ENCODE measurements at places on chromosomes 5 and 9. TPM values are rescaled to one million over a fixed set of nuclear protein-coding genes. Genes with fewer than 3 reads are reported as not detected.

The ATP10B gene
- not detected for total RNA-seq

The ADGRD2 gene
- total RNA-seq, result not detected

The SHISAL2B gene
- total RNA-seq, result not detected

The SLC6A18 gene
- total RNA-seq, result not detected

The CACNA1B gene
- 0.16 TPM for total RNA-seq

The RNF180 gene
- total RNA-seq, result 3.4 TPM

The GABRA1 gene
- not detected for total RNA-seq

The ERP44 gene
- 19.4 TPM for total RNA-seq

GRCh38 chr9:86460216-86461002 lies 106.2 kb upstream of the TUT7 start:
- DNase-seq, result peak; percentile 20

- no peak for DNase-seq
These were observed 35.3 kb downstream of the GAPVD1 start for GRCh38 chr9:125296843-125297372.

DNA sequence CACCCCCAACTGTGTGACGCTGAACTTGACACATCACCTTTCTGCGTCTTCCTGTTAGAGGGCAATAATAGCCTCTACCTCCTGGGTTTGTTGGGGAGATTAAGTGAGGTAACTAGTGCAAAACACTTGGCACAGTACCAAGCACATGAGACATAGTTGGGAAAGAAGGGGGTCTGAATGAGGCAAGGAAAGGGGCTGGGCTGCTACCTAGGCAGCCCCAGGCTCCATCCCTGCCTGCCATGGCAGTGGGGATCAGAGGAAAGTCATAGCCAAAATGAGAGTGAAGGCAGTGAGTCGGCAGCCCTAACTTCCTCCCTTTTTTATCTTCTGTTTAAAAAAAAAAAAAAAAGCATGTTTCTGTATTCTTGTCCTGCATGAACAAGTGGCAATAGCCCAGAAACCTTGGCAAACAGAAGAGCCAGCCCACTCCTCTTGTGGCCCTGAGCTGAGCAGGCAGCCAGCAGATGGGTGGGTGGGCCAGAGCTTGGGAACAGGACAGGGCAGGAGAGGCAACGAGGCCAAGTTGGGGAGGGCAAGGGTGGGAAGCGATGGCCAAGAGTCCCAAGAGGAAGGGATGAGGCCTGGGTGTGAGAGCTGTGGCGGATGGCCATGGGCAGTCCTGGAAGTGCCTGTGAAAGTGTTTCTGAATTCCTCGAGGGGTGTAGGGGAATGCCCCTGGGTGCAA lies 11.4 kb downstream of the CAMK2A start:
- peak; percentile 44 for DNase-seq

DNA sequence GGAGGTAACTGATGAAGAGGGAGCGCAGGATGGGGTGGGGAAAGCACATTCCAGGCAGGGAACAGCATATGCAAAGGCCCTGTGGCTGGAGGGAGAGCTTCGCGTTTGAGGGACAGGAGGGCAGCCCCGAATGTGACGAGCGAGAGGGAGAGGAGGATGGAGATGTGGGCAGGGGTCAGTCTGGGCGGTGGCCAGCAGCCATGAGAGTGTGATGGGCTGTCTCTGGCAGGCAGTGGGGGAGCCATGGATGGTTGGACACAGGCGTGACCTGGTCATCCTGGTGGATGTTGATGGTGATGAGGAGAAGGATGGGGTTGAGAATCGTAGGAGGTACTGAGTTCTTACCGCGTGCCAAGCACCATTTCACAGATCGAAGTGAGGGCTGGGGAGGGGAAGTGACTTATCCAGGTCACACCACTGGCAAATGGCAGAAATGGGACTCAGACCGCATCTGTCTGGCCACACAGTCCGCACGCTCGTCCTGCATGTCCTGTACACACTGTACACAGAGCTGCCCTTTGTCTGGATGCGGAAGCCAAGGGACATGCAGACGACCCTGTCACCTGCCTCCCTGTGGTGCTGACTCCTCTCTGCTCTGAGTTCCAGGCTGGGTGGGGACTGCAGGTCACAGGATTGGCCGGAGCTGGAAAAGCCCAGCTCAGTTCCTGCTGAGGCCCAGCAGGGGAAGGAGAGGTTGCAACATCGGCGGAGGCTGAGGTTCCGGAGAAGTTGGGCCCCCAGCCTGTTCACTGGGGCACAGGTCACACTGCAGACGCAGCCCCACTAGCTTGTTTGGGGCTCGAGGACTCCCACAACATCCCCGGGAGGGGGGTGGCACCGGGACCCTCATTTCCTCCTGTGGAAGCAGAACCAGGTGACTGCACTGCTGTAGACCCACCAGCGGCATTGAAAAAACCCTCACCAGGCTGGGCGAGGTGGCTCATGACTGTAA lies 165.6 kb upstream of the IER5L start:
- DNase-seq, result no peak

DNA sequence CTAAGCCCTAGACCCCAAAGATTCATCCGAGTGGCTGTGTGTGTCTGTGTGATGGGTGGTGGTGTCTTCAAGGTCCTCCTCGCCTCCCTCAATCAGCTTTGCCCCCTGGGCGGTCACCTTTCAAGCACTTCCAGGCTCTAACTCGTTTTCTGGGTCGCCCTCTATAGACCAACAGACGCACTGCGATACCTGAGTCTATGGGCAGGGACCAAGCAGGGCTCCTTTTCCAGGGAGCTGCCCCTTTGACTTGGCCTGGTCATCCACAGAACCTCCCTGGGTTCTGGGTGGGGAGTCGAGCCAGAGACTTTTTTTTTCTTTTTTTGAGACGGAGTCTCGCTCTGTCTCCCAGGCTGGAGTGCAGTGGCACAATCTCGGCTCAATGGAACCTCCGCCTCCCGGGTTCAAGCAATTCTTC lies 1.1 kb downstream of the SLC27A4 start:
- peak; percentile 65 for DNase-seq

GRCh38 chr5:78699552-78700153 lies 51.1 kb upstream of the LHFPL2 start:
- DNase-seq, result peak; percentile 90

GRCh38 chr9:98191671-98192502 lies 550 bp downstream of the CORO2A start:
- DNase-seq, result no peak

GRCh38 chr9:136771907-136772415 lies 7.6 kb upstream of the LCN15 start:
- DNase-seq, result no peak

- DNase-seq, result no peak
These were observed 7.7 kb downstream of the IL13 start for GRCh38 chr5:132665574-132666080.

DNA sequence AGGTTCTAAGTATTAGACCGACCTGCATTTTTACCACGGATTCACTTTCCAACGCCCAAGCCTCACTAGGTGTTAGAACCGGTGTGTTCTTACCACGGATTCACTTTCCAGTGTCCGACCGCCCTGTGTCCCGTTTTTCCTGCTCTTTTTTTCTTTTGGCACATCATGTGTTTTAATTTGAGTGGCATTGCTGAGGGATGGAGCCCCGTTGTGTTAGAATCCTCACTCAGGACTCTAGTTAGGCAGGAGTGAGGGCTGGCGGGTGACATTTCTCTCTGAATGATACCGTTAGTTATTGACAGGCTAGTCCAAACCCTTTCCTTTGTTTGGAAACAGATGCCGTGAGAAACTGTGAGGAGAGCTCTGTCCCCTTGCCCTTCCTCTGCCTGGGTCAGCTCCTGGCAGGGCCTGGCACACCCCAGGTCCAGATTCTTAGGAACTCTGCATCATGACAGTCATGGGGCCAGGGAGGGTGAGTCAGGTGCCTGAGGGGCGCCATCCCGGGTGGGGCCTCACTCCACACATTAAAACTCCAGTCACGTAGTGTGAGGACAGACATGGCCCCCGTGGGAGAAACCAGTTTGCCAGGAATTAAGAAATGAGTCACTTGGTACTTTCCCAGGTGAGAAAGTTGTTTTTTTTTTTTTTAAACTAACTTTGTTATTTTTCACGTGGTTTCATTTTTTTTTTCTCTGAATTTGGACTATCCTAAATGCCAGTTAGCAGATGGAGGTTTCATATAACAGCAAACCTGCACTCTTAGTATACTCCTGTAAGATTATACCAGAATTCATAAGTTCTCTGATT lies 15.8 kb downstream of the EXOC3 start:
- peak; percentile 60 for DNase-seq

DNA sequence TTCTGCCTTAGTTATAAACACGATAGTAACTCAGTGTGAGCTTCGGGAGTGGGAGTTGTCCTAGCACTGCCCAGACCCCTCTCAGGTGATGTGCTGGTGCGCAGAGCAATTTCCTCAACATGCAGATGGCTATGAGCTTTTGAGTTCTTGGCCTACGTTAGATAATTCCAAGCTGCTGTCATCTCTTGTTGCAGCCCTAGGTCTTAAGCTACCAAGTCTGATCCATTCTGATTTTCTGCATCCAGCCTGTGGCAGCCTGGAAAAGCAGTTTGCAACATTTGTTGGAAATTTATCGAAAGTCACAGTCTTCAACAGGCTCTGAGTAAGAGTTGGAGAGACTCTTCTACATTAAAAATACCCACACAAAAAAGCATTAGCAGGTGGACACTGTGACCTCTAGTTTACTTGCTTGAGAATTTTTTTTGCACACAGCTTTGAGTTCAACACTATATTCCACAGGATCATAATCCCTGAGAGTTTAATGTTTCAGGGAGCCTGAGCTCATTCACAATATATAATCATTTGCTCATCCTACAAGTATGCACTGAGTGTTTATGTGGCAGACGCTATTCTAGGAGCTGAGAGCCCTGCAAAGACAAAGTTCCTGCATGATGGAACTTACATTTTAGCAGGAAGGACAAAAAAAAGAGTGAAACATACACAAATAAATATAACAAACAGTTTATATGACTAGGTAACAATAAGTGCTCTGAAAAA lies 91.6 kb downstream of the UBE2QL1 start:
- no peak for DNase-seq

- no peak for DNase-seq
These were observed 226.3 kb downstream of the ENC1 start for GRCh38 chr5:74414228-74414627.

DNA sequence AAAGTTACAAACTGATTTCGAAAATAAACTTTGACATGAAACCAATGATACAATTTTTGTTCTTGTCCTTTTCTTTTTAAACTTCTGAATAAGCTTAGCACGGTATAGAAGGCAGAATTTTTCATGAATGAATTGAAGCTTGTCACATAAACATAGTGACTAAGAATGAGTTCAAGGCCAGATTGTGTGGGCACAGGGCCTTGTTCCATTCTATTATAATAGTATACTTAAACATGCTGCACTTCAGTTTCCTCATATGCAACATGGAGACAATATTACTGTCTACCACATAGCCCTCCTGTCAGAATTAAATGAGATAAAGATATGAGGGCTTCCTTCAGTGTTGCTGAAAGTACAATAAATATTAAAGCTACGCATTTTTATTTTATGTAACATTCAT lies 204.2 kb upstream of the HAPLN1 start:
- DNase-seq, result peak; percentile 75

- no peak for DNase-seq
These were observed 19.9 kb upstream of the FAM120A start for GRCh38 chr9:93431539-93432105.

DNA sequence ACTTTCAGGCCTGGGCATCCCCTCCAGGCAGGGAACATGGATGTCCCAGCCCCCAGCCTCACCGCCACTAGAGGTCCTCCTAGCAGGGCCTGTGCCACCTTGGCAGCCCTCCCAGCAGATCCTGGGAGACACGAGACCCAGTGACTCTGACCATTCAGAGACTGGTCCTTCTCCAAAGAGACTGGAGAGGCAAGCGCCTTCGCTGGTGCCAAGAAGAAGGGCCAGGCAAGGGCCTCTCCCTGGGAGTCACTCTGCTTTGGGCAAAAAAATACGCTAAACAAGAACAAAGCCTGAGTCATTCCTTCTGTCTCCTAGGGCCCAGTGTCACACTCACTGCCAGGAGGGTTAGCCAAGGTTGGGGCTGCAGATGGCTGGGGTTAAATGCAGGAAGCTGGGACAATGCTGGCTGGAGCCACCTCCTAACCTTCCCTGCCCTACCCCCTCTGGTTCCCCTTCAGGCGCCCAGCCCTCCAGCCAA lies 35.3 kb upstream of the SMIM23 start:
- DNase-seq, result peak; percentile 64
